ENCODE measurements at places on chromosomes 6 and 20.

DNA sequence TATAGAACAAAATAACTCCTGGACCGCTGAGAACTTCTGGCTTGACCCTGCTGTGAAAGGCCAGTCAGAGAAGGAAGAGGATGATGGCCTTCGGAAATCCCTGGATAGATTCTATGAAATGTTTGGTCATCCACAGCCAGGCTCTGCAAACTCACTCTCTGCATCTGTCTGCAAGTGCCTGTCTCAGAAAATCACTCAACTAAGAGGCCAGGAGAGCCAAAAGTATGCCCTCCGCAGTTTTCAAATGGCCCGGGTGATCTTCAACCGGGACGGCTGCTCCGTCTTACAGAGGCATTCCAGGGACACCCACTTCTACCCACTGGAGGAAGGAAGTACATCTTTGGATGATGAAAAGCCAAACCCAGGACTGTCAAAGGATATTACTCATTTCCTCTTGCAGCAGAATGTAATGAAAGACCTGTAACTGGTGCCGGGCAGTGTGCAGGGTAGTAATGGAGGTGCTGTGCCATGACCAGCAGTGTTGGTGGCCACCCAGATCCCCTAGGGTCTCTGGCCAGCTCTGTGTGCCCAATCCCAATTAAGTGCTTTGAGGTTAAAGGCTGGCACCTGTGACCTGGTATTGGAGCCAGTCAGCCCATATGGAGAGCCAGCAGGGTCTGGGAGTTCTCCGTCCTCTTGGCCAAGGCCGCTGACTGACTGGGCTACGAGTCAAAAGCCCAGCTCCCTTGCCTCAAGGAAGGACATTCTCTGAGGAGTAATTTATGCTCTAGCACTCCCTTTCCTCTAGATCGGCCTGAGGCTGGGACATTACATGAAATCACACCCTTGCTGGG, 87.1 kb downstream of the TRMT6 start:
- no peak for DNase-seq

GRCh38 chr6:7401075-7401474, 11.5 kb downstream of the RIOK1 start:
- no peak for DNase-seq

DNA sequence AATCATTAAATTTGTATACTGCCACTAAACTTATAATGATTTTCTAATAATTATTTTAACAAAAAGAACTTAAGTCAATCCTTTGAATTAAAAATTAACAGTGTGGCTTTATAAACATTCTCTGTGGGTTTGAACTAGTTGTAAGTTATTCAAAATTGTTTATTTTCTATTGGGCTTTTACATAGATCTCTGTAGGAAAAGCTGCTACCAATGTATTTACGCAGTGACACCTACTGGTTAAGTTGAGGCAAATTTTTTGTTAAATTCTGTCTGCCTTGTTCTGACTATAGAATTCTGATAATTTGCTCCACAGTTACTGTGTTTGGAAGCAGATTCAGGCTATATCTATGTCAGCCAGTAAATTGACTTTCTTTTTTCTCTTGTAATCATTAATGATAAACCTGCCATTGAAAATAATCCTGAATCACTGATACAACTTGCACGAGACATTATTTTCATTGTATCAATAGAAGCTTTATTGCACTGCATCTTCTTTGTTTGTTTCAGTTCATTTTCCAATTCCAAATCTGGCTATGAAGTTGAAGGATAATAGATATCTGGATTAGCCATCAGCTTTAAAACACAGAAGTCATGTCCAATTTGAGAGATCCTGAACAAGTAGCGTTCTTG, 66.0 kb upstream of the UTRN start:
- DNase-seq = no peak

DNA sequence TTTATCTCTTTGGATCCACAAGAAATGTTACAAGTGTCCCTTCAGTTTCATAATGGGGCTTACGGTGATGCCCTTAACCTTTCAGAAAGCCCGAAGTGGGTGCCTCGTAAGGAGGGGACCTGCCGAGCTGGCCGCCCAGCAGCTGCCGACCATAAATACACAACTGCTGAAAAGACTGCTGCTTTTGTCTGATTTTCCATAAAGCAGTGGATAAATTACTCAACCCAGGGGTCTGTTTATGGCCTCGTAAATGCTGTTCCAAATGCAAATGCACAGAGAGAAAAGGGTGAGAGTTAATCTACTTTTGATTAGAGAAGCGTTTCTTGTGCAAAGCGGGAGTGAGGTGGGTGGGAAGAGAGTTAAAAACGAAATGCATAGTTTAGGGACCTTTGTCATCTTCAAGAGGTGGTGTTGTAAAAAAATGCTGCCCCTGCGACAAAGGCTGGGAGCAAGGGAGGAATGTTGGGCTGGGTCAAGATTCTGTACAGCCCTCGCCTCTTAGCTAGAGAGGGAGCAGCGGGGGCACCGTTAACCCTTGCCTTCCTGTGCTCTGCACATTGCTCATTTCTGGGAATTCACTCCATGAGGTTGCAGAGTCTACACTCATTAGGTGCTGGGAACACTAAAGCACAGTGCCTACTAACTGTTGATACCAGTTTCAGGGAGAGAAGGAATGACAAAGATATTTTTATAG, 112.0 kb upstream of the MTHFD1L start:
- no peak for DNase-seq

DNA sequence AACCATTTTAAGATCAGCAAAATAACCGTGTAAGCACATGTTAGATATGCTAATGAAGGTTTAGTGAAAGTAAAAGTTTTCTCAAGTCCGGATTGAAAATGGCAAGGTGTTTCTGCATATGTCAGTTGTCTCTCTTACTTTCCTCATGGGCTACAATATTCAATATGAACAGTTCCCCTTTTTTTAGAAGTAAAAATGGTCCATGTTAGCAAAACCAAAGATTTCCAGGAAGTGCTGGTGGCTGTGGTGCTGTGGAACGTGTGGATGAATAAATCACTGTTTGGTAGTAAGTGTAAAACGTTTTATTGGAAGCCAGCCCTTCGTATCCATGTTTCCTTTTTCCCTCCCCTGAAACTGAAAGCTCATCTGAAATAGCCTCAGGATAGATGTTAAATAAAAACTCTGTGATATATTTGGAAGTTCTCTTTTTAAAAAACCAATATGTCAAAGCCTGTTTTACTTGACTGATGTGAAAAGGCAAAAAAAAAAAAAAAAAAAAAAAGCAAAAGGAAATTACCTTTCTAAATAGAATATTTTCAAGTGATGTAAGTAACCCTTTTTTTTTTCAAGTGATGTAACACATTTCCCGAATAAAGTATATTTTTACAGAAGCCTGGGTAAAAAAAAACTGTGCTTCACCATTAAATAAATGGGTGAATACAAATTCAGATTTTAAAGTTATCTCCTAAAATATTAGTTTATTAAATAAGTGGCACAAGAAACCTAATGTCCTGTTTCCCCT, 41.9 kb downstream of the PLEKHG1 start:
- DNase-seq = no peak

DNA sequence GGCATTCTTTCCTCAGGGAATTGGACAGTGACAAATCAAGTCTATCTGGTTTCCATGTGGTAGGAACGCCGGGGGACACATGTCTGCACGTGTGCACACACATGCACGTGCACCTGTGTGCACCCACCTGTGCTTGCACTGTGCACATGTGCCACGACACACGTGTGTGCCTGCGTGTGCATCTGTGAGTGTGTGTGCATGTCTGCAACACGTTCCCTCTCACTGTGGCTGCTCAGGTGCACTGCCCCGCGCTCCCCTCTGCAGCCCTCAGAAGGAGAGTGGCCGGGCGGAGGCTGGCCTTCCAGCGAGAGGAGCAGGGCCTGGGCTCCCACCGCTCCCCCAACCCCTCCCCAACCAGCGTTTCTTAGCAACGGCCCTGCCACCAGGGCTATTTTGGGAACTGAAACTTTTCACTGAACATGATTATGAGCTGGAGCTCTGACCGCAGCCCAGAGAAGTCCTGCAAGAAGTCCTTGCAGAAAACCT, 147.8 kb downstream of the PHACTR3 start:
- DNase-seq = peak; percentile 74

GRCh38 chr6:49736017-49736508, 8.1 kb downstream of the CRISP3 start:
- no peak for DNase-seq

- DNase-seq = no peak
These were observed 96.6 kb downstream of the BTBD3 start for GRCh38 chr20:12014276-12014675.

GRCh38 chr20:41560970-41561369, 57.2 kb downstream of the CHD6 start:
- no peak for DNase-seq

GRCh38 chr6:142566628-142567396, 265.0 kb downstream of the ADGRG6 start:
- DNase-seq = peak; percentile 49

DNA sequence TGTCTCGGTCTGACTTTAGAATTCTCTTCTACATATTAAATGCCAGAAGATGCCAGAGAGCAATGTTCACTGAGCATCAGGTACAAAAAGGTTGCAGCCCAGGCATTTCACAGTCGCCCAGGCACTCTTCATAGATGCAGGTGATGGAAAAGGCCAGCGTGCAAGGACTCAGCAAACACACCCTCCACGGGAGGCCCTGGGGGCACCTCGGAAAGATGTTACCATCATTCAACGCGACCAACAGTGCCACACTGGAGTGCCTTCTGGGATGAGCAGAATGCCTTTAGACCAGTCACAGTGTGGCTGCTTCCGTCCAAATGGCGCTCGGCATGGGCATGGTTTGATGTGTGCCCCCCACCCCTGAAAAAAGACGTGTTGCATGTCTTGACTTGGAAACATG, 4.5 kb upstream of the RAMACL start:
- no peak for DNase-seq

DNA sequence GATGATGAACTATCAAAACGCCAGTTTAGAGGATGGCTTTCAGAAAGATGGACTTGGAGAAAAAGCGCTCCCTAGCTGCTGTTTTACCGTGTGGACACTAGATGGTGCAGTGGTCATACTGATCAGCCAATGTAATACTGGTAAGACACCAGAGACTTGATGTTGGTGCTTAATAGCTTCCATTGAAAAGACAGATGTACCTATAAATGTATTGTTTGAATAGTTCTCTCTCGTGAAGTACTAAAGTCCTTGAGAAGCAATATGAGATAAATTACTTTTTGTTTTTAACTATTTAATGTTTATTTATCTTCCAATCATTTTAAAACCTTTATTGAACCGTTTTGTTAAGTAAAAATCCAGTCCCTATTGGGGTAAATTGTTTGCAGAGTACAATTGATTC, 63.9 kb upstream of the FUCA2 start:
- DNase-seq = peak; percentile 70

GRCh38 chr6:80143419-80143937, 37.0 kb downstream of the BCKDHB start:
- DNase-seq = peak; percentile 21

- DNase-seq = no peak
These were observed 18.2 kb upstream of the AVP start for GRCh38 chr20:3102575-3103368.

DNA sequence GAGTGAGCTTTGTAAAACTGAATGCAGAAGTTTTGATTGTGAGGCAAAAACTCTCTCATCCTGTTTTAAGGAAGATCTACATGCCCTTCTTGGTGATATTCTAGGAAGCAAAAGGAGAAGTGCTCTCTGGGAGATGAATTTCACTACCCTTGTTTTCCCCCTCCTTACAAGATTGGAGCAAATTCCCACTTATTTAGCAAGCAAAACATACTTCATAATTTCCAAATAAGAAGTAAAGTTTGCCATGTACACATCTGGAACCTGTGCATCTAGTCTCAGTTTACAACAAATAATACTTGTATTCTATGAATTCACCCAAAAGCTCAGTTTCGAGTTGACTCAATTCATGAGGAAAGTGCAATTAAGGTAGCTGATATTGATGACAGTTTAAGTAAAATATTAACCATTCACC, 27.6 kb upstream of the IFNGR1 start:
- no peak for DNase-seq

DNA sequence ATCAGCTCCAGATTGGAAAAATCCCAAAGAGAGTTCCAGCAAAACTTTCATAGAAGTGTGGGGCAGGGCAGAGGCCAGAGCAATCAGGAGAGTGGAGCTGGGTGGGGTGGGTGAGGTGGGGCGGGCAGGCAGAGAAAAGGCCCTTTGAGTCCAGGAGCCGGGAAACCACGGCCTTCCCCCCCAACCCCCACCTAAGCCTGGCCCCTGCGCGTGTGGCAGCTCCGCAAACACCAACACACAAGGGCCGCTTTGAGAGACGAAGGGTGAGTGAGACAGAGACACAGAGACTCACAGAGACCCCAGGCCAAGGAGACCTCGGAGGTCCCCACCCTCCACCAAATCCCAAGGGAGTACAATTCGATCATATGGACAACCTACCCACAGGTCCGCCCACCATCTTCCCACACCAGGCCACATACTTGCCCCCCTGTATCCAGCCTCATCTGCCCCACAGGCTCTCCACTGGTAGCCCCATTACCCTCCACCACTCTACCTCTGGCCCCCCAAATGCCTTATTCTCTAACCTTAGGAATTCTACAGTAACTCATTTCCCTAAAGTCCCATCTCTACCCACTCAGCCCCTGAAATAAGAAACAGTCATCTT, 1.7 kb downstream of the COL11A2 start:
- no peak for DNase-seq

- DNase-seq = no peak
These were observed 176.6 kb upstream of the PTPRK start for GRCh38 chr6:128696691-128697689.

DNA sequence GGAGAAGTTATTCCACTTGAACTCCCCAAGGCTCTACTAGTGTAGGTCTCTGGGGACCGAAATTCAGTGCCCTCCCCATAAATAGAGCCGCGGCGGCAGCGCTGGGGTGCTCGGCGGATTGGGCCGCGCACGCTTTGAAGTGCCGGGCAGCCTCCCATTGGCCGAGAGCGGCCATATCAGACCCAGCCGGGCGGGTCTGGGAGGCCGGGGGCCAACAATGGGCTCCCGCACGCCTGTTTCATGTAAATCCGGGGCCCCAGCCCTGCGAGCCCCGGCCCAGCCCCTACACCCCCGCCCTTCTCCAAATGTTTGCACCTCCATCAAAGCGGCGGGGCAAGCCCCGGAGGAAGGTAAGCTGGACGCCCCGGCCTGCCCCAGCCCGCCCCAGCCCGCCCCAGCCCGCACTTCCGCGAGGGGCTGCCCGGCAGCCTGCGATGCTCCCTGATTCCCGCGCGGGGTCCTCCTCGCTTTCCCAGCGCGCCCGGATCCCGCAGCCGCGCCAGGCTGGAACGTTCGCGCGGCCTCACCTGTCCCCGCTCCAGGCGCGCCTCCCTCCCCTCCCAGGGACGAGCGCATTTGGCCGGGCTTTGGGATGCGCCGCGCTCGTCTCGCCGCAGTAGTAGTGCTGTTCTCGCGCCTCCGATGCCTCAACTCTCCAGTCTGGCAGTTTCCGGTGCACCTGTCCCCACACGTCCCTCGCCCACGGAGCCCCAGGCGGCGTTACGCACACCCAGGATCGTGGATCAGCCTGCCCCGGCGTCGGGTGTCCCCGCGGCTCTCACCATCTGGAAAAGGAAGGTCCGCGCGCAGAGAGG, at the start of gene TBXT:
TSS of gene TBXT (minus strand) at position 51 of the 815 bp plus-strand sequence. CDS start 260 bp downstream, outside the sequence.
- no peak for DNase-seq

GRCh38 chr20:62777528-62777830, 18.8 kb upstream of the MRGBP start:
- DNase-seq = no peak

DNA sequence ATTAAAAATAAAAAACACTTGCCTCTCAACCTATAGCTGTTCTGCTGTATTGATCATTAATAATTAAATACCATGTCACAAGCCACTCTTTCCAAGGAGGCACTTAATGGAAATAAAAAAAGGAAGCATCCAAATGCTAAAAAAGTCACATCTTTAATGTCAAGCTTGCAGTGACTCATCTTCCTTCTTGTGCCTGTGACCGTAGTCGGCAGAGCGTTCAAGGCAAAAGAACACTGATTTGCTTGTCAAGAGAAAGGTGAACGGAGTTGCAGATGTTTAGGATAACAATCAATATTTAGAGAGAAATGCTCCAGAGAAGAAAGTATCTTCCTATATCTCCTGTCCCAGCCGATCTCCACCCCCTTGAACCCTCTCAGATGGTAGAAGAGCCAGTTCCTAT, 341.0 kb upstream of the OPRM1 start:
- no peak for DNase-seq

All from head of caudate nucleus (tissue), 42 donors.